Stimulated activated CD8-positive, alpha-beta memory T cell treated with anti-CD3 and anti-CD28 coated beads, Interleukin-15, amount 100 ng/mL, for 4 hours (primary cell): ENCODE measurements at places on chromosomes 7 and 10.

DNA sequence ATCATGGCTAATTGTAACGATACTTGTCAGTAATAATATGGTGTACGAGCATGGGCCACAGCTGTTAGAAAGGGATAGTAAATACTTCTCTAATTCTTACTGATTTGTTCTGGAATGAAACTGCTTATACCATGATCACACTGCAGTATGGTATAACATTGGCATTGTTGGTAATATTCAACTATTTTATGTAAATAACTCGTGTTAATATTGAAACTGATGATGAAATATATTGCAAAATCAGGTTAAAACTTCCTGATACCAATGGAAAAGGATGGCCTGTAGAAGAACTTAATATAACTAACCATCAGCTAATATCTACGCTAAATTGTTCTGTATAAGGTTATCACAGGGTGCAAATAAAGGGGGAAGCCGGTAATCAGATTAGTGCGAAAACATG, 10.3 kb downstream of the OR2A14 start:
- no peak for DNase-seq

DNA sequence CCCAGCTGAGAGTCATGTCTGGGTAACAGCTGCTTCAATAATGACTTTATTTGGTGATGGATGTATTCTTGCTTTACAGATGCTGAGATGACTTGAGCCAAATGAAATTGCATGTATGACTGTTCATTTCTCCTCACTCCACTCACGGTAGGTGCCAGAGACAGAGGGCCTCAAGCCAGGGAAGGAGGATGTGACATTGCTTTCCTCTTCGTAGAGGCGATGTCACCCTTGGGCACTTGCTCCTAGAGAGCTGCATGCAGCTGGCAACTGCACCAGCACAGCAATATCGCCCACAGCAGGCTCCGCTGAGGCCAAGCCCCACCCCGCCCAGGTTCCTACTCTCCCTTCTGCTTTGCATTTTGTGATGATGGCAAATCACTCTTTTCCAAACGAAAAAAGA, 116.6 kb upstream of the AOAH start:
- DNase-seq, result no peak

DNA sequence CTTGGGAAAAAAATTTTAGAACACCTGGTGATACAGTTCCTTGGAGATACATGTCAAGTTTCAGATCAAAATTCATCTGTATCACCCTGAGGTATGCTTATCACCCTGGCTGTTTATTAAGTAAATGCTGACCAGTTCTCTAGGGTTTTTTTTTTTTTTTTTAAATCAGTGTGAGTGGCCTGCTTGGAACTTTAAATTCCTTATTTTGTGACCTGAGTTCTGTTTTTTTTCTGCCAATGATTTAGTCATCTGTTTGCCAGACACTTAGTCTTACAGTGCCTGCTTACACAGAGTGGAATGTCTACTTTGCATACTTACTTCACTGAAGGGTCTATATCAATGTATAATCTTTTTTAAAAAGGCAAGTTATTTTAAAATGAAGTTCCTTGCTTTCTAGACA, 1.8 kb downstream of the TSPAN13 start:
- DNase-seq, result no peak

- DNase-seq, result no peak
Observed at GRCh38 chr10:29982997-29983648, 76.3 kb downstream of the JCAD start.
